A549 treated with CpdA at 1 μM for 4 hours (cell line): ENCODE measurements at places on chromosomes 3 and 15. TPM values are rescaled to one million over a fixed set of nuclear protein-coding genes. Genes with fewer than 3 reads are reported as not detected.

ILDR1 gene
- not detected in 5 replicates for total RNA-seq

PLA1A gene
- total RNA-seq = 0.33 to 0.50 TPM (median 0.37 TPM) in 4 of 5 replicates, not detected in the other

INSYN1 gene
- total RNA-seq = 1.7 to 2.3 TPM (median 2.1 TPM) in 5 replicates

HES1 gene
- 11.7 to 15.4 TPM (median 14.3 TPM) in 5 replicates for total RNA-seq

GPR15 gene
- total RNA-seq = not detected in 5 replicates

COL6A5 gene
- not detected in 5 replicates for total RNA-seq

CCDC191 gene
- total RNA-seq = 1.4 to 3.5 TPM (median 1.7 TPM) in 5 replicates

TRPM1 gene
- total RNA-seq = not detected in 5 replicates

NRG4 gene
- total RNA-seq = 0.73 to 2.2 TPM (median 1.4 TPM) in 5 replicates

SLC9C1 gene
- total RNA-seq = not detected in 5 replicates

DNASE1L3 gene
- 0.09 to 0.30 TPM (median 0.16 TPM) in 3 of 5 replicates, not detected in the others for total RNA-seq

CILP gene
- 0.03 to 0.06 TPM (median 0.04 TPM) in 4 of 5 replicates, not detected in the other for total RNA-seq

CD200R1 gene
- total RNA-seq = 0.05 to 0.22 TPM (median 0.11 TPM) in 4 of 5 replicates, not detected in the other

NOX5 gene
- 0.27 to 0.38 TPM (median 0.31 TPM) in 5 replicates for total RNA-seq

CCR3 gene
- total RNA-seq = not detected in 5 replicates

ASB14 gene
- not detected in 5 replicates for total RNA-seq

HDC gene
- 0.07 to 0.16 TPM (median 0.10 TPM) in 3 of 5 replicates, not detected in the others for total RNA-seq

ASTE1 gene
- total RNA-seq = 3.6 to 5.0 TPM (median 4.1 TPM) in 5 replicates

A4GNT gene
- total RNA-seq = not detected in 5 replicates

PLAAT1 gene
- 0.14 to 0.28 TPM in 2 of 5 replicates, not detected in the others for total RNA-seq

PLA2G4D gene
- not detected in 5 replicates for total RNA-seq

SEC61A1 gene
- total RNA-seq = 115 to 134 TPM (median 133 TPM) in 5 replicates

ZPLD1 gene
- total RNA-seq = 0.02 TPM in 1 of 5 replicates, not detected in the others

MESP2 gene
- total RNA-seq = 0.41 to 0.73 TPM (median 0.51 TPM) in 4 of 5 replicates, not detected in the other

GOLGA8S gene
- 0.10 to 0.20 TPM (median 0.15 TPM) in 5 replicates for total RNA-seq

CHRM5 gene
- 0.01 to 0.02 TPM in 2 of 5 replicates, not detected in the others for total RNA-seq

ABHD5 gene
- total RNA-seq = 15.6 to 23.5 TPM (median 18.6 TPM) in 5 replicates

THRB gene
- 0.99 to 3.1 TPM (median 1.6 TPM) in 5 replicates for total RNA-seq

SRGAP3 gene
- total RNA-seq = 0.62 to 0.89 TPM (median 0.71 TPM) in 5 replicates

FURIN gene
- 42.6 to 59.2 TPM (median 51.4 TPM) in 5 replicates for total RNA-seq

SENP2 gene
- total RNA-seq = 16.5 to 22.6 TPM (median 20.0 TPM) in 5 replicates

CNTN3 gene
- not detected in 5 replicates for total RNA-seq

SLC22A13 gene
- total RNA-seq = 0.06 to 0.12 TPM (median 0.10 TPM) in 3 of 5 replicates, not detected in the others

VEPH1 gene
- total RNA-seq = 0.07 to 0.10 TPM in 2 of 5 replicates, not detected in the others

ABI3BP gene
- 0.75 to 2.8 TPM (median 0.99 TPM) in 5 replicates for total RNA-seq

SAMMSON gene
- total RNA-seq = not detected in 5 replicates
